ENCODE measurements at places on chromosomes 1 and 21.

DNA sequence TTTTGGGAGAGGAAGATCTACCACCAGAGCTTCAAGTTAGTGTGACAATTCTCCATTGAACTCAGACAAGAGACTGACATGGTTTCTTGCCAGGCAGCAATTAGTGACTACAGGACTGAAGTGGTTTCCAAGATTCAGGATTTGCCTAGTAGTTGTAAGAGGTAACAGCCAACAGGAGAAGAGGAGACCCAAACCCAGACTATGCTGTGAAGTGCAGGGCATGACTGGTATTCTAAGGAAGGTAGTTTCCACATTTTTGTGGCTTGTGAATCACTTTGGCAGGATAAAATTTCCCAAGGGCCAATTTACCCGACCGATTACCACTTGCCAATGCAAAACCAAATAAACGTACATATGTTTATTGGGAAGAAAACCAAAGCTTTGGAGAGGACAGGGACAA lies 14.7 kb upstream of the RAP1A start:
- no peak for DNase-seq

- DNase-seq = no peak
Observed at GRCh38 chr1:223718850-223719249, 6.5 kb downstream of the CAPN2 start.

DNA sequence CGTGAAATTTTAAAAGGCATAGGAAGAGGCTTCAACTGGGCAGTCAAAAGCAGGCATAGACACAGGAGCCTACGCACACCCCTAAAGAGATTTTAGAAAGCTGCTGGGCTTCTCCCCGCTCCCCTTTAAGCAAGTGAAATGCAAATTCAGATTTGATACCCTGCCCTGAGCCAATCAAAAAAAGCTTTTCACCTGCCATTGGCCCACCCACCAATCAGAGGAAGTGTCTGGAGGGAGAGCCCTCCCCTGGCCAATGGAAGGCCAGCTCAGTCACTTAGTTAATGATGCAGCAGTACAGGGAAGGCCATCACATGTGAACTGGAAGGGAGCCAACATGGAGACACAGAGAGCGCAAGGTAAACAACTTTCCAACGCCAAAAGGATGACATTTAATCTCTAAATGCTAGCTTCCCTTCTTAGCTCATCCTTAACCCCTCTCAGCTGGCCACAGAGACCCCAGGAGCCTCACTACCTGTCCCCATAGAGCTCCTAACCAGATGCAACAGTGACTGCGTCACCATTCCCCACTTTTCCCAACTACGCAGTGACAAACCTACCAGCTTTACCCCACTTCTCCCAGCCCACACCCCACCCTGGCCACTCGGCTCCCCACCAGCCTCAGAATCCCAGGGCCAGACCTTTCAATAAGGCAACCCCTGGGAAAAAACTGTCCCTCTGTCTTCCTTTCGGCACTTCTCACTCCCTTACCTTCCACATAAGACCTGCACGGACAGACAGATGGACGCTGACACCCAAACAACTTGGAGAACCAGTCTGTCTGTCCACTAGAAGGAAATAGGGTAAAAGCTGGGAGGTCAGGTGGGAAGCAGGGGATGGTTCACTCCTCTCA lies 71.0 kb downstream of the CD46 start:
- no peak for DNase-seq

DNA sequence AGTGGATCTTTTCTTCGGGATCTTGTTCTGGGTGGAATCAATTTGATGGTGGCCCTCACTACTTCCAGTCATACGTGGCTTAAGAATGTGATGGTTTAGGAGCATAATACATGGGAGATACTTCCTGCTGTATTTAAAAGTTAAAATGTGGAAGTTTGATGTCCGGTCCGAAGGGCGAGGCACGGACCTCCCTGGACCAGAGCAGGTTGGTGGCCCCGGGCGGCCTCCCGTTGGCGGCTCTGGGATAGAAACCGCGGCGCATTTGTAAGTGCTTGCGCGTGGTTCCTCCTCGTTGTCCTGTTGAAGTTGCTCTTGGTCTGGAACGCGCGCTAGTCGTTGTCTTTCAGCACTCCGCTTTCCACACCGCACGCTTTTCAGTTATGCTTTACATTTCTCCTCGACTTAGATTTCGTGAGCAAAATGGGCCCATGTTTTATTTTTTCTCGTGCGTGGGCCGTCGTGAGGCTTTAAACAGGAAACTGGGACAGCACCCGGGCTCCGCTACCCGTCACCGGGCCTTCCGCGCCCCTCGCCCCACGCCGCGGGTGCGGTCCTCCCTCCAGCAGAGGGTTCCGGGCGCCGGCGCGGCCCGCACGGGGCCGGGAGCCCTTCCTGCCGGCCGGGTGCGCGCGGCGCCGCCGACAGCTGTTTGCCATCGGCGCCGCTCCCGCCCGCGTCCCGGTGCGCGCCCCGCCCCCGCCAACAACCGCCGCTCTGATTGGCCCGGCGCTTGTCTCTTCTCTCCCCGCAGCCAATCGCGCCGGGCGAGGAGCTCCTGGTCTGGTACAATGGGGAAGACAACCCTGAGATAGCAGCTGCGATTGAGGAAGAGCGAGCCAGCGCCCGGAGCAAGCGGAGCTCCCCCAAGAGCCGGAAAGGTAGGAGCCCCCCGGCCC lies 48.9 kb downstream of the PRDM2 start:
- DNase-seq = peak; percentile 90

DNA sequence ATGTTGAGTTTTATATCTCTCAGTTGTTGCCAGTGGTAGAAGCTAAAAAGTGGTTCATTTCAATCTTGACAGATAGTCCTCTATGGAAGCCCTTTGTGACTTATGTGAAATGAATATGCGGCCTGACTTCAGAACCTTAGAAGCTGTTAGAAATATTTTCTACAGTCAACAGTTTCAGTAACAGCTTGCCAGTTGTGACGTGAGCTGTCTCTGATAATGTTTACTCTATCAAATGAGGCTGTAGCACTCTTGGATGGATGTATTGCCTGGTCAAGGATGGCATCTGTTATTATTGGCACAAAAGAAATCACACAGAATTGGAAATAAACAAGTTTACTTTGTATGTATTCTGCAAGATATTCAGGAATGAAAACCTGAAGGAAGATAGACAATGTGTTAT lies 31.9 kb downstream of the SNX7 start:
- no peak for DNase-seq

DNA sequence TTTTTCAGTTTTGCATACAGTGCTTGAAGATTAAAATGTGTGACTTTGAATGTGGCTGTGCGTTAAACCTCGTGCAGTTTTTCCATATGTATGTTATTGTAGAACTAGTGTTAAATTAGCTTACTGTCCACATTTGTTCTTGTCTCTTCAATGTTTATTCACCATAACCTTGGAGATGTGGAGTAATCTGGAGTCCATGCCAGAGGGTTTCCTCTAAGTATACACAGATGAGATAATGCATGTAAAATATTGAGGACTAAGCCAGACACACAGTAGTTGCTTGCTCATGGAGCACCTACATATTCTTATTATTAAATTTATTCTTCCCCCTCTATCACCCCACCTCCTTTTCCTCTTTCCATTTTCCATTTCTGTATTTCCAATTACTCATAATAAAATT lies 7.7 kb upstream of the GIPC2 start:
- no peak for DNase-seq

GRCh38 chr21:34973685-34974084 lies 75.4 kb downstream of the RUNX1 start:
- DNase-seq = no peak

- no peak for DNase-seq
Observed at GRCh38 chr21:34075760-34076660, 2.6 kb downstream of the MRPS6 start.

- DNase-seq = no peak
Observed at GRCh38 chr21:36701756-36702621, 3.1 kb downstream of the SIM2 start.

DNA sequence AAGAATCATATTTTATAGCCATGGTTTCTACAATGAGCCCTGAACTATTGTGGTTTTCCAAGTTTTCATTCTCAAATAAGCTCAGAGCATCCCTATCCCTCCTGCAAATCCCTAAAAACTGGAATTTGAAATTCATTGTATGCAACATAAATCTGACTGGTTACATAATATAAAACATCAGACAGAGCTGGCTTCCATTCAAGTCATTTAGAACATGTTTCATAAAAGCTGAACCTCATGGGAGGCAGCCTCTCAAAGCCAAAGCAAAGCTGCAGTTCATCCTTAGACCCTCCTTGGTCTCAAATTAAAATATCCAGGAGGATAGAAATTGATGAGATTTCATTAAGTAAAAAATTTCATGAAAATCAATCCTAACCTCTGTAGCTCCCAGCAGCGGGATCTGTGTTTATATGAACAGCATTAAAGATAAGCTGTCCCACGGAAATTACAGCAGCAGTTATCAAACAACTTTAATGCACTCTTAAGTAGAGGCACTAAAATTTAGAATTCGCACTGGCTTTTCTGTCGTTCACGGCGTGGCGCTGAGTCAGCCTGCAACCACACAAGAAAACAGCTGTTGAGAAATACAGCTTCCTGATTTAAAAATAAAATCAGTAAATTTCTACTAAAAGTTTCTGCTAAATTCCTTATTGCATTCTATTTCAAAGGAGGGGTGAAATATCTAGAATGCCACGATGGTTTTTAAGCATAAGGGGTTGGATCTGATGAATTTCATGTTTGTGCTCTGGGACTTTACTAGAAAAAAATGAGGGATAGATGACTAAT lies 99.9 kb upstream of the TIAM1 start:
- no peak for DNase-seq

GRCh38 chr1:201630582-201630981 lies 91.7 kb downstream of the NAV1 start:
- DNase-seq = no peak

DNA sequence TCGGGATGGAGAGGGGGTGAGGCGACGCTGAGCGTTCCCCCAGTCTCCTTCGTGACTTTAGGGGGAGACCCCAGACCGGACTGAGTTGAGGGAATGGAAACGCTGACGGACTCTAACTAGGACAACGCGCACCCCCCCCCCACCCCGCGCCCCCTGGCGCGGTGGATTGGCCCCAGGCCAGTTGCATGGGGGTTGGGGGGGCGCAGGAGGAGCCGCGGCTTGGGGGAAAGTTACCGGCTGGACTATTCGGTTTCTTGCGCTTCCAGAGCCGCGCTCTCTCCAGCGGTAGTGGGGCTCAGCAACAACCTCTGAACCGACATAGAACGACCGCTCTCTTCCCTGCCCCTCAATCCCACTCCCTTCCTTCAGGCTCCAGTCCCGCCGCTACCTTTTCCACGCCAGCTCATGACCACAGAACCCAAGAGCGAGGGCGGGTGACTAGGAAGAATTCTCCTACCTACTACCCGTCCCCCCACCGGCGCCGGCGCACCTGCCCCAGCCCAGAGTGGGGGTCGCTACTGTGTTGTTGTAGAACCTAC lies 694 bp downstream of the ZBTB7B start:
- DNase-seq = no peak

DNA sequence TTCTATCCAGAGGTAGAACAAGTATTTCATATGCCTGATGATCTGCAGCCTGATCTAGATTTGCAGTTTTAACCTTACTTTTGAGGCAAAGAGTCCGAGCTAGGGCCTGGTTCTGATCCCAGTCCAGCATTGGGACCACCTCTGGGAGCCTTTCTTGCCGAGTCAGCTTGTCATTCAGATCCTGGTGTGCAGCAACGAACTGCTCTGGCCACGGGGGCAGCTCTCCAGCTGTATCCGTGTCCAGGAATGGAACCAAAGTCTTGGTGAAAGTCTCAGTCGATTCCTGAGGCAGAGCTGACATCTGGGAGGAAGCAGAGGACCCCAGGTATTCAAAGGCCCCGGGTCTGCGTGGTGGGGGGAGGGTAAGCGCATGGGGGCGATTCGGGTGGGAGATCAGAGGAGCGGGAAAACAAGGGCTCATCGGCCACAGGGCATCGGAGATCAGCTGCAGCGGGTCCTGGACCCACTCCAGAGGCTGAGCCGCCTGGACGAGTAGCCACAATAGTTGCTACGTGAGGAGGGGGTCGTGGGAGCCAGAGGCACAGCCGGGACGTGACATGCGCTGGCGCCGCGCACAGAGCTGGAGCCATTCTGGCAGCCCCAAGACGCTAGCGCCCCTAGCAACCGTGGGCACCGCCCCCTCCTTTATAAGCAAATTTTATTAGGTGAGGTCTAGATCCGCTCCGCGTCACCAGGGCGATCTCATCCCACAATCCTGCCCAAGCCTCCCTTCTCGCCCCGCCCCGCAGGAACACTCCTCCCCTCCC lies 32.4 kb upstream of the BSDC1 start:
- no peak for DNase-seq

- DNase-seq = no peak
Observed at GRCh38 chr1:172325531-172325930, 95.0 kb upstream of the C1orf105 start.

DNA sequence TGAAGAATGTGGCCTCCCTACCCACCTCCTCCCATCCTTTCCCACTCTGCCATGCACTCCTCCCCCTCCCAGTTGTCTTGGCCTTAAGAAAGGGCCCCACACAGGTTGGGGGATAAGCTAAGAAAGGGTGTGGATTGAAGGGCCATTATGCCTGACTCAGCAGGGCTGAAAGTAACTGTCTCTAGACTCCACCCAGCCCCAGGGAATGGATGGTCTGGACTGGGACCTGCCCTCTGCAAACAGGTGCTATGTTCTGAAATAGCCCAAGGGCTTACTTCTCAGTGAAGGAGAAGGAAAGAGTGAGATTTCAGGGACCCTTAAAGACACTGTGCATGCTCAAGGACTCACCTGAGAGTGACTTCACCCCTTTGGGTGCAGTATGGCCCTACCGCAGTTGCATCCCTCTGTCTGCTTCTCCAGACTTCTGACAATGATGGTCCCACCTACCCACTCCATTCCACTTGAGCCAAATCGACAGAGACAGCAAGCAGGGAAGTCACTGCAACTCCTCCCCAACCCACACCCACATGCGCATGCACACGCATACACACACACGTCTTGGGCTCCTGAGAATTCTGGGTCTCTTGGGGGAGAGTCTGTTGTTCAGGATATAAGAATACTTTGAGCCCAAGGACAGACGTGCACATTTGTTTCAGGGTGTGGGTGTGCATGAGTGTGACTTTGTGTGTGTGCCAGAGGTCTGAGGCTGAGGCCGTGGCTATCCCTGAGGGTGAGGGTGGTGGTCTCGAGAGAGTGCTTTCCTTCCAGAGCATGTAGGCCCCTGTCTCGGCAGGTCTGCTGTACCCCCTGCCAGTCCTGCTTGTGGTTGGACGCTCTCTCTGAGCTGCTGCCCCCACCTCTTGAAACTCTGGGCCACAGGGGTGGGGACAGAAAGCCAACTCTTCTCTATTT lies 231.9 kb downstream of the PTPRU start:
- no peak for DNase-seq

GRCh38 chr1:54221113-54221834 lies 21.3 kb downstream of the MRPL37 start:
- no peak for DNase-seq

GRCh38 chr1:43286115-43286514 lies 734 bp upstream of the C1orf210 start:
- DNase-seq = no peak

Data from GM04504 (cell line).